ENCODE measurements at places on chromosomes 6 and 20. TPM values are rescaled to one million over a fixed set of nuclear protein-coding genes. Genes with fewer than 3 reads are reported as not detected.

CST5 gene
- total RNA-seq: not detected

ALDH8A1 gene
- total RNA-seq: not detected

CD83 gene
- 5.3 TPM for total RNA-seq

TBPL1 gene
- 52.0 TPM for total RNA-seq

FAM83C gene
- total RNA-seq: not detected

- DNase-seq: no peak
Measured at GRCh38 chr6:21084656-21085055, 508.9 kb upstream of the SOX4 start.

DNA sequence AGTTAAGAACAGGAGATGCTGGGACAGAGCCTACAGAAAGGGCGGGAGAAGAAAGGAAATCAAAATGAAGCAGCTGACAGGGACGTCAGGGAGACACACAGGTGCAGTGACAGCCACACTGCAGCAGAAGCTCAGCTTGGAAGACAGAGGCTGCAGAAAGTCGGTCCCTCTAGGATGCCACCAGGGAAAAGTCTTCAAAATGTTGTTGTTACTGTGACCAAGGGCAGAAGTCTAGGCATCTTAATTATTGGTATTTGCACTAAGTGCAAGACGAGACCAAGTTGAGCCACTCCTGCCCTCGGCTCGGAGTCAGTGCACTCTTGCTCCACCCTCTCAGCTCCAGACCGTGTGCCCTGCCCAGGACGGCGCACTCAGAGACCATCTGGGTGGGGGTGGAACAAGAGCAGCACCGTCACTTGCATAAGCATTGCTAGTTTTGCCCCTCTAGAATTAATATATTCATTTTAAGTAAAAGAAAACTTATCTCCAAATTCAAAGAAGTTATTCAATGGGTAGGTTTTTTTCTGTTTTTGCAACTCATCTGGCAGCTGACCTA, 2.6 kb downstream of the PRR18 start:
- DNase-seq: no peak

- no peak for DNase-seq
Measured at GRCh38 chr6:7148100-7148822, 40.5 kb downstream of the RREB1 start.

DNA sequence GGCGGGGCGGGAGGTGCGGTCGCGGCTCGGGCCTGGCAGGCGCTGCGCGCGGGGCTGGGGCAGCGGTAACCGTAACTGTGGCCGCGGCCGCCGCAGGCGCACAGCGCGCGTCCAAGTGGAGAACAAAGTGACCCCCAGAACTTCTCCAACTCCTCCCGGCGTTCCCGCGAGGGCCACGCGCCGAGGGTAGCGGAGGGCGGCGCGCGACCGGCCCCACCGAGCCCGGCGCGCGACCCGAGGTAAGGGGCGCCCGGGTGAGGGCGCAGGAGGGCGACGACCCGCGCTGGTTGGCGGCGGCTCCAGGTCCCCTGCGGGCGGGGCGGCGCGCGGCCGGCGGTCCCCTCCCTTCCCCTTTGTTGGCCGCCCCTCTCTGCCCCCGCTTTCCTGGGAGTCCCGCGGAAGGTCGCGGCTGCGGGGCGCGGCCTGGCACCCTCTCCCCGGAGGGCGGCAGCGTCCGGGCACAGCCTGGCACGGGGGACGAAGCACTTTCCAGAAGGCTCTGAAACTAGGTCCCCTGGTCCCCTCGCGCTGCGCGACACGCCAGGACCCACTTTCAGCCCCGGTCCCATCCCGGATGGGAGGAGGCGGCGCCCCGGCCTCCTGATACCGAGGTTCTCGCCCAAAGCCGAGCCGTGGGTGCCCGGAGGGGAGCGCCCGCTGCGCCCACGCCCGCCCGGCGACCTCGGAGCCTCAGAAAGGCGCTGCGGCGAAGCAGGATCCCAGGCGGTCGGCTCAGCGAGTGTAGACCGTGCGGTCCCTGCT, at the start of gene TIAM2:
TSS of gene TIAM2 (plus strand) at position 62 of the 762 bp plus-strand sequence. CDS start 133,909 bp downstream, outside the sequence.
- DNase-seq: no peak

DNA sequence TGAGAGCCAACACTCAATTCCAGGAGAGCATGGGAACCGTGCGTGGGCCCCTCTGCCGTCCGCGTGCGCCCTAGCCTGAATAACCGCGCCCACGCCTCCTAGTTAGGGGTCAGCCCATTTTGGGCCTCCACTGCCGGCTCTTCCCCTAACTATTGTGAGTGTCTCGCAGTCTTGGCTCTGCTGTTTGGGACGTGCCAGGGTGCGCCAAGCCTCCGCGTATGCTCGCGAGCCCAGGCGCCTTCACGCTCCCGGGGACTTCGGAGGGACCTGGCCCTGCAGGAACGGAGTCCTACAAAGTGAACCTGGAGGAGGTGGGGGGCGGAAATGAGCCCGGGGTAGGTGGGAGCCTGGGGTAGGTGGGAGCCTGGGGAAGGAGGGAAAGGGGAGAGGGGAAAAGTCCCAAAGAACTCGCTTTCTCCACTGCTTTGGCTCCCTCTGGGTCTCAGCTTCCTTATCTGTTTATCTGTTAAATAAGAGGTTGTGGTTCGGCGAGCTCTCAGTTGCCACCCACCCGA, 873 bp upstream of the GCM2 start:
- DNase-seq: no peak

Measured in H4 (cell line).